ENCODE measurements at places on chromosomes 7 and 10.

- no peak for DNase-seq
Measured at GRCh38 chr10:70942725-70943124, 54.4 kb upstream of the PCBD1 start.

DNA sequence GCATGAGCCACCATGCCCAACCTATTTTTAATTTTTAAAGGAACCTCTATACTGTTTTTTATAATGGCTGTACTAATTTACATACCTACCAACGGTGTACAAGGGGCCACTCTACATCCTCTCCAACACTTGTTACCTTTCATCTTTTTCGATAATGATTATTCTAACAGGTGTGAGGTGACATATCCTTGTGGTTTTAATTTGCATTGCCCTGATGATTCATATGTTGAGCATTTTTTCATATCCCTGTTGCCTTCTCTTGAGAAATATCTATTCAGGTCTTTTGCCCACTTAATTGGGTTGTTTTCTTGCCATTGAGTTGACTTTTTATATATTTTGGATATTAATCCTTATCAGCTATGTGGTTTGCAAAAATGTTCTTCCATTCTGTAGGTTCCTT lies 167.0 kb downstream of the CTTNBP2 start:
- no peak for DNase-seq

GRCh38 chr10:114087255-114087654 lies 43.6 kb downstream of the ADRB1 start:
- DNase-seq, result no peak

DNA sequence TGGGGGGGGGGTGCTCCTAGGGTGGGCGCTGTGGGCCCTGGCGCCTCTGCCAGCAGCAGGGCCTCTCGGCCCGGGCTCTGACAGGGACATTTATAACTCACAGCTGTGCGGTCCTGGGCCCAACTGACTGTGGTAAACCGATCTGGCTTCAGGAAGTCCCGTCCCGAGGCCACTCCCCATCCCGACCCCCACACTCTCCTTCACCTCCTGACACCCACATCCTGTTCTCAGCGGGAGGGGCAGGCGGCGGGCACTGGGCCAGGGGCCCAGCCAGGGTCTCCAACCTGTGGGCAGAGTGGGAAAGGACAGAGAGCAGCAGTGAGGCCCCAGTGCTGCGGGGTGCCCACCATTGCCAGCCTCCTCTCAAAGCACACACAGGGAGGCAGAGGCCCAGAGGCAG lies 69.1 kb downstream of the ZMIZ1 start:
- DNase-seq, result no peak

GRCh38 chr7:150787321-150788281 lies 12.6 kb downstream of the TMEM176B start:
- no peak for DNase-seq

DNA sequence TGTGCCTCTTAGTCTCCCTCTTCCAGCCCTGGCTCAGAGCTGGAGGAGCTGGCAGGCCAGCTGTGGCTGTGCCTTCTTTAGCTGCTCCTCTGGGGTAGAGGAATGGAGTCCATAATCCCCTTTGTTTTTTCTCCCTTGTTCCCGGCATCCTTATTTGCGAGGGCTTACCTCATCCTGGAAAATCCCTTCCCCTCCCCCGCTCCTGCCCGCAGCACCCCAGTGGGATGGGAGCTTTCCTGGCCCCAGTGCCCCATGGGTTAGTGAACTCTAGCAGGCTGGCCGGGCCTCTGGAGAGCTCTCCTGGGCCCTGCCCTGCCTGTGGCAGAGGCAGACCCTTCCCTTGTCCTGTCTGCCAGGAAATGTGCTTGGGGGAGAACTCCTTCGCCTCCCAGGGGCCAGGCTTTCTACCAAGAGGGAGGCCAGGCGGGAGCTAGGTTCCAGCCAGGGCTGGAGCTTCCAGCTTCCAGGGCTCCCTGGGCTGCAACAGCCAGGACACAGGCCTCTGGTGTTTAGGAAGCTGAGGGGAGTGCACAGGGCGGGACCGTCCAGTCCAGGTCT lies 16.5 kb upstream of the TRIM8 start:
- DNase-seq, result no peak

GRCh38 chr10:30858499-30858898 lies 173.2 kb downstream of the ZNF438 start:
- no peak for DNase-seq

GRCh38 chr10:17062493-17062892 lies 67.1 kb downstream of the CUBN start:
- DNase-seq, result no peak

DNA sequence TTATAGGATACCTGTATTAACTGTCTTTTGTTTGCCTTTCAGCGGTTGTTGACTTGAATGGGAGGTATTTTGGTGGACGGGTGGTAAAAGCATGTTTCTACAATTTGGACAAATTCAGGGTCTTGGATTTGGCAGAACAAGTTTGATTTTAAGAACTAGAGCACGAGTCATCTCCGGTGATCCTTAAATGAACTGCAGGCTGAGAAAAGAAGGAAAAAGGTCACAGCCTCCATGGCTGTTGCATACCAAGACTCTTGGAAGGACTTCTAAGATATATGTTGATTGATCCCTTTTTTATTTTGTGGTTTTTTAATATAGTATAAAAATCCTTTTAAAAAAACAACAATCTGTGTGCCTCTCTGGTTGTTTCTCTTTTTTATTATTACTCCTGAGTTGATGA lies 26.6 kb downstream of the RBM17 start:
- no peak for DNase-seq

Data from NCI-H774 (cell line).